AG10803 (cell line): ENCODE measurements at places on chromosomes 16 and 17.

DNA sequence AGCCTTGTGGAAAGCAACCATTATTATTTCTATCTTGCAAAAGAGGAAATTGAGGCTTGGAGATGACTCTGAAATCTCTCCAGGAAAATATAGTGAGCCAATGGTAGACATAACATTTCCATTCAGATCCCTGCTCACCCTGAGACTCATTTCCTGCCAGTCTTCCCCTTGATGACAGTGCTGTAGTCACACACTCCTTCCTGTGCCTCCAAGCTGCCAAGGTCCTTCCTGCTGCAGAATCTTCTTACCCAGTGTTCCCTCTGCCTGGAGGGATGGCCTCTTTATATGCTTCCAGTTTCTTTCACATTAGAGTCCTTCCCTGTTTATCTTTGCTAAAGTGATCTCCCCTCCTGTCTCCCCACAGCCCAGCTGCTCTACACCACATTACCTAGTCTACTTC is 648.1 kb downstream of the TOX3 start:
- peak; percentile 11 for DNase-seq

- peak; percentile 76 for DNase-seq
These were observed 4.6 kb downstream of the INPP5K start for GRCh38 chr17:1511756-1512321.

DNA sequence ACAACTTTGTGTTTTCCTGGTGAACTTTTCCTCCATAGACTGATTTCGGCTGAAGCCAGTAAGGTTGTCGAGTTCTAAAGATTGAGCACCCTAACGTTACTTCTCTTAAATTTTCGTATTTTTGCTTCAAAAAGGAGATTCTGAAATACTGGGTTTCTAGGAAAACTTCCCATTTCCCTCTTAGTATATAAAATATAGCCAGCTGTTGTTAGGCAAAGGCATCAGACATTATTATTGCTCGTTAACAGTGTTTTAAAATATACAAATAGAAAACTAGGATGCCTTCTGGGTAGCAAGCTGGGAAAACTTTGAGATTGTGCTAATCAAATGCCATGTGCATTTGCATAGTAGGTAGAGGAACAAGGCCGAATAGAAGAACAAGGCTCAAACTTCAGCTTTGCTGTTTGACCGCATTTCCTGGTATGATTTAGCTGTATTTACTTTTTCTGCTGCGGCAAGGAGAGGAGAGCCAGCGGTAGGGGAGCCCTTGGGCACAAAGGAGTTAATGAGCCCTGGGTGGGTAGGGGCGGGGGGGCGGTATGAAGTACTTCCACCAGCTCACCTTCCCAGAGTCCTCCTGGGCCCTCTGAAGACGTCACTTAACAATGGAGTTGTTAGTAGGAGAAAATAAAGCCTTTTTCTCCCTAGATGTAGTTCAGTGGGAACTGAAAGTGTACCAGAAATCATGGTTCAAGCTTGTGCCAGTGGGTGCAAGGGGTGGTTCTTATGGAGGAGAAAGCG is 151.9 kb downstream of the MSI2 start:
- DNase-seq: no peak

DNA sequence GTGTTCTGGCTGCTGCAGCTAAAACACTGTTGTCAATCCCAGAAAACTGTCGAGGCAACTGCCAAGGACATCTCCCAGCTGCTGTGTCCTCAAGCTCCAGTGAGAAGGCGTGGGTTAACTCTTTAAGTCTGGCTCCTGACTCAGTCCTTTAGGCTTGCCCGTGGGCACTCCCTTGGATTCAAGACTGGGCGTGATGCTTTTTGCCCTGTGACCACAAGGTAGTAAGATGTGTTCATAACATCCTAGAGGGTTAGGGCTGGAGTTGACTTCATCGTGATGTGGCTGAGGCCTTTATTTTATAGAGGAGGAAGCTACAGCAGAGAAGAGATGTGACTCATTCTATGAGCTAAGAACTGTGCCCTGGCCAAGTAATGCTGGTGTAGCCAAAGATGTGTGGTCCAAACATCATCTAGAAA is 50.9 kb upstream of the TEKT3 start:
- DNase-seq: peak; percentile 77

DNA sequence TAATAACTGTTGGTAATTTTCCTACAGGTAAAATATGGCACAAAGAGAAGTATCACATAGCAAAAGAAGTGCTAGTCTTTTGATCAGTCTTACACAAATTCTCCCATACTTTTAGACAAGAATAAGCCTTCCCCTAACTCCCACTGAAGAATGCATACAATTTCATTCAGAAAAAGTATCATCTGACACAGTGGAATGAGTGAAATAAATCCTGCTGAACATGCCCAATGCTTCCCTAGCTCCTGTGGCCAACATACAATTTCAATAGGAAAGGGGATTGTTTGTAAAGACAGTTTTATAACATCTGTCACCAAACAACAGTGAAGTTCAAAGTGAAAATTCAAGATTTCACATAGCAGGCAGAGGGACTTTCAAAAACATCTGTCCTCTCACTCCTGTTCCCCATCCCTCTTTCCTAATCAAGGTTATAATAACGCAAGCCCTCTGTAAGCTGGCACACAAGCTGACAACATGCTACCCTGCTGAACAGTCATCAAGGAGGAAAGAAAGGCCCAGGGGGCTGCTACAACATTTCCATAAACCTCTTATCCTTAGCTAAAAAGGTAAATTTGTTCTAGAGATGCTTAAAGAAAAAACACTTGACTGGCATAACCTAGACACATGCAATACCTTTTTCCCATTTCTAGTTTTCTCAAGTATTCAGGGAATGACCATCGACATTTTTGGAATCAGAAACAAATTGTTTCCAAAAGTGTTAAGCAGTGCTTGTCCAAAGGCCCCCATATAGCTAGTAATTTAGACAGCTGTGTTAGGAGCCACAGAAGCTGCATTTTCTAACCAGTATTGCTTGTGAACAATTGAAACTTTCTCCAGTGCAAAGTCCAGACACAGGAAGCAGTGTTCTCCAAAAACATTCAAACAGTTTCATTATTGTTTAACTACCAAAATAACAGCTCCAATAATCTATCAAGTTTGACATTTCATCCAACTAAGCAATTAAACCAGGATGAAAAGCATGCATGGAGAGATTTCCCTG is 11.5 kb upstream of the RFFL start:
- DNase-seq: no peak

DNA sequence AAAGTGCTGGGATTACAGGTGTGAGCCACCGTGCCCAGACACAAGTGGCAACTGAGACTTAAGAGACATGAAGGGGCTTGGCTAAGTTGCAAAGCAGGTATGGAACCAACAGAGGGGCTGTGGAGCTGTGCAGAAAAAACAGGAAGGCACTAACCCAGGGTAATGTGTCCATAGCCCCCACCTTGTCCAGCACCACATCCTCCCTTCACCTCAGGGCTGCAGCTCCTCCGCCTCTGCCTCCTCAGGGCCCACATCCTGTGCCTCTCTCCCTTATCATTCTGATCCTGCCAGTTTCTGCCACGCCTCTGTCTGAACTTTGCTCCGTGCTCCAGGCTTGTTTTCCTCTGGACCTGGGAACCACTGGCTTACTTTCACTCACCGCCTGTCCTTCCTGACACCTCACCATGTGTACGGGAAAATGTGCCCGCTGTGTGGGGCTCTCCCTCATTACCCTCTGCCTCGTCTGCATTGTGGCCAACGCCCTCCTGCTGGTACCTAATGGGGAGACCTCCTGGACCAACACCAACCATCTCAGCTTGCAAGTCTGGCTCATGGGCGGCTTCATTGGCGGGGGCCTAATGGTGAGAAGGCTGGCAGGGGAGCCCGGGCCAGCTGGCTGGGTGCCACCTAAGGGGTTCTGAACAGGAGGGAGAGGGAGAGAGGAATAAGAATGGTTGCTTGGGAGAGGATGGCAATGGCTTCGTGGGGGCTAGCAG is at the start of gene TM4SF5:
Gene TM4SF5, plus strand, starts transcription at position 368 of the 716 bp plus-strand sequence. Its CDS starts 37 bp downstream, at position 405.
- no peak for DNase-seq

- no peak for DNase-seq
These were observed 15.3 kb downstream of the KSR1 start for GRCh38 chr17:27471321-27472269.

GRCh38 chr16:66335704-66336329 is 30.7 kb upstream of the CDH5 start:
- peak; percentile 22 for DNase-seq

- no peak for DNase-seq
These were observed 115.3 kb downstream of the SNX29 start for GRCh38 chr16:12091569-12092543.

GRCh38 chr16:30829130-30830071 is 42.4 kb upstream of the ZNF629 start:
- peak; percentile 50 for DNase-seq

DNA sequence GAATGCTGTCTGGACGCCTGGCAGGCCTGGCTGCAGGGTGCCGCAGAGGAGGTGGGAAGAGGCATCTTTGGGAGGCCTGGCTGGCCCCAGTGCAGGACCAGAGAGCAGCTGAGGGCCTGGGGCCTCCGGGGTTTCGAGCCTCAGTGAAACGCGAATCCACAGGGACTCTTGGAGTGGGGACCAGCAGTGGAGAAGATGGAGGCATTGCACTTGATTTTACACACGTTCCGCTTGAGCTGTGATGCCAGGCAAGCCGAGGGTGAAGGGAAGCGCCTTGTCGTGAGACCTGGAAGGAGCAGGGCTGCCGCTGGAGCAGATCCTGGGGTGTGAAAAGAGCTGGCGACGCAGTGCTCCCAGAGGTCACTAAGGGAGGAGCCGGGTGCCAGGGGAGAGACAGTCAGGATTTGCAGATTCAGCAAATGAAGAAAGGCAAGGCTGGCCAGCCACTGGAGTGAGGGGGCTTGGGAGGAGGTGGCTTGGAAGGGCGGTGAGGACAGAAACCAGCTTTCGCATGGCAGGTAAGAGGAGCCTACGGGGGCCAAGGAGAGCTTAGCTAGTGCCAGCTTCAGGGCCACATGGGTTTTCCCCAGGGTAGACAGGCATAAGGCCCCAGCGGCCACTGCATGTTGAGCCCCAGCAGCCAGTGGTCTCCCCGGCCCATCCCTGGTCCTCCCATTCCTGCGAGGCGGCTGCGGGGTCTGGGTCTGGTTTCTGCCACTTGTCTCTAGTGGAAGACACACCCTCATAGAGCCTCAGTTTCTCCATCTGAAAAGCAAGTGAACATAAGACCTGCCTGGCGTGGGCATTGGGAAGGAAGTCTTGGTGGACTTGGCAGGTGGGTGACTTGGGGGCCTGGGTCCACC is 175.2 kb upstream of the CHMP6 start:
- no peak for DNase-seq

GRCh38 chr17:48465884-48466283 is 35.9 kb upstream of the SKAP1 start:
- no peak for DNase-seq

GRCh38 chr17:67035131-67036083 is 8.9 kb upstream of the CACNG1 start:
- DNase-seq: no peak

DNA sequence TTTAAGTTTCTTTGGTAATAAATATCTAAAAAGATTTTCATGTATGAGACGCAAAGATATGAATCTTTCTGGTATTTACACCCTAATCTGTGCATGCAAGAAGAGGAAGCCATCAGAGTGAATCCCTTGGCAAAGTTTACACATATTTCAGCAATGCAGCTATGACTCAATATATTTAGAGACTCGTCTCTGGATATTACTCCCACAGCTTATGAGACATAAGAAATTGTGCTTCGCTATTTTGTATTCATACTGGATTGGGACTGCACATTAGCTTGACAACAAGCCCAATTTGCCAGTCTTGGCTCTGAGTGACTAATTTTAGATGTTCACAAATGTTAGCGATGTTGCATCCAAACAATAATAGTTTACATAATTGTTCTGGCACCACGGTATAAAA is 532.0 kb downstream of the CDH11 start:
- DNase-seq: peak; percentile 81

DNA sequence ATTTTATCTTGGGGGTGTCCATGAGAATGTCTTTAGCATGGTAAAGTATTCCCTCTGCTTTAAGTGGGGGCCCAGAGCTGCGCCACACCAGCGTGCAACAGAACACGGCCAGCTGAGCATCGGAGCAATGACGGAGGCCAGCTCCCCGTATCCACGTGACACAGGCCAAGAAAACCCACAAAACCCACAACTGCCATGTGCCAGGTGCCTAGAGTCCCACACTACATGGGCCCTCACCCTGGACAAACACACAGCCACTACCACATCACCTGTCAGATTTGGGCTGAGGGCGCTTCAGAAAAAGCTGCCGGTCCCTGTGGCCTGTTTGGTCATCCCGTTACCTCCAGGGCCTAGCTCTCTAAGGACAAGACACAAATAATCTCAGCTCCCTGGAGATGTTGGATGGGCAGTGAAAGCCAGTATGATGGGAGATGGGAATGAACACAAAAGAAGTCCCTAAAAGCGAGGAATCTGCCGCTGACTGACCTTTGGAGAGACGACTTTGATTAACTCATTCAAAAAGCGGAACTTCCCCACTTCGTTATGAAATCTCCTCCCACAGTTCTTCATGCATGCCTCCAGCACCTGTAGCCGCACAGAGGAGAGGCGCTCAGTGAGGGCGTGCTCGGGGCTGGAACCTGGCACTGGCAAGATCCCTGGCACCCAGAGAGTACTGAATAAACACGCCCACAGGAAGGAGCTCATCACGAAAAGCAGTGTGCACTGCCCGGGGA is 17.1 kb downstream of the GGA3 start:
- DNase-seq: no peak

DNA sequence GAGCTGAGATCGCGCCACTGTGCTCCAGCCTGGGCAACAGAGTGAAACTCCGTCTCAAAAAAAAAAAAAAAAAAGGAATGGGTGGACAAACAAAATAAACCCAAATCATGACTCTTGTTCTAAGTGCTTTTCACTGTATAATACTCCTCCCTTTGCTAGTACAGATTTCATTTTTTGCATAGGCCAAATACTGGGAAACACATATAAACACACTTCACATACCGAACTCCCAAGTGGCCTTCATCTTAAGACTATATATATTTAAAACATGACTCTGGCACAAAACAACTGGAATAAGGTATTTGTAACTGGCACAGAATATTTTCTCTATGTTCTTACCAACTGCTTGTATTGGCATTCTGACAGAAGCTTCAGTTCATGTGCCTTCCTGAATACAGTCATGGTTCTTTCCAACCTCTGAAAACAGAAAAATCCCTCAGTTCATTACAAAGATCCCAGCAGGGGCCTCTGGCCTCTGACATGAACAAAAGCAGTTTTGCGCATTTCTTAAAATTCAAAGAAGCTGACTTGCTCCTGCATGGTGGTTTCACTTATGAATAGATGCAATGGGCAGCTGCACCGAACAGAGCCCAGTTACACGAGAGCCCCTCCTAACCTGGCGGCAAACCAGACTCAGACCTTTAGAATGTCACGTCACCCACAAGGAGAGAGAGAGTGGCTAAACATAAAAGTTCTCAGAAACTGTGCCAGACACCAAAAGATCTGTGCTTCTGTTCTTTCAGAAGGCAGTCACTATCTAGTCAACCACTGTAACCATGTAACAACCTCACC is 19.1 kb upstream of the COPRS start:
- DNase-seq: no peak

- no peak for DNase-seq
These were observed 22.3 kb upstream of the MILR1 start for GRCh38 chr17:64426596-64426995.

GRCh38 chr17:50841277-50841948 is 6.0 kb downstream of the WFIKKN2 start:
- DNase-seq: no peak
